ENCODE measurements at places on chromosomes 16 and 17.

GRCh38 chr17:82269138-82269881 lies 4.2 kb downstream of the CSNK1D start:
- DNase-seq = no peak

DNA sequence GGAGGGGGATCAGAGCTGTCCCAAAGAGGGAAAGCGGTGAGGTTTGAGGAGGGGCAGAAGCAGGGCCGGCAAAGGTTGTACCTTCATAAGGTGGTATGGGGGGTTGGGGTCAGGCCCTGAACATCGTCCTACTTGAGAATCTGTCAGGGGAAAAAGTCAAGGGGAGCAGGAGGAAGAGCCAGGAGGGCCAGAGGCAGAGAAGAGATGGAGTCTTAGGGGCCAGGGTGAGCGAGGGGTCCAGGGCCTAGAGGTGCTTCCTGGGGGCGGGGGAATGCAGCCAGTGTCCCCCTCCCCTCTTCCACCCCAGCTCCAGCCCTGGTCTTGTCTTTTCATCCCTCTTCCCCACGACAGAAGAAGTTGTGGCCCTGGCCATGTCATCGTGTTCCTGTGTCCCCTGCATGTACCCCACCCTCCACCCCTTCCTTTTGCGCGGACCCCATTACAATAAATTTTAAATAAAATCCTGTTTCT lies 1.3 kb upstream of the PRRT2 start:
- DNase-seq = no peak

- no peak for DNase-seq
These were observed 5.6 kb downstream of the WSB1 start for GRCh38 chr17:27299384-27300049.

- DNase-seq = no peak
These were observed 56.7 kb downstream of the ZFHX3 start for GRCh38 chr16:72991211-72991610.

- peak; percentile 50 for DNase-seq
These were observed 22.7 kb upstream of the GPRC5B start for GRCh38 chr16:19907161-19907992.

GRCh38 chr16:3780570-3780969 lies 63.2 kb upstream of the TRAP1 start:
- peak; percentile 48 for DNase-seq

DNA sequence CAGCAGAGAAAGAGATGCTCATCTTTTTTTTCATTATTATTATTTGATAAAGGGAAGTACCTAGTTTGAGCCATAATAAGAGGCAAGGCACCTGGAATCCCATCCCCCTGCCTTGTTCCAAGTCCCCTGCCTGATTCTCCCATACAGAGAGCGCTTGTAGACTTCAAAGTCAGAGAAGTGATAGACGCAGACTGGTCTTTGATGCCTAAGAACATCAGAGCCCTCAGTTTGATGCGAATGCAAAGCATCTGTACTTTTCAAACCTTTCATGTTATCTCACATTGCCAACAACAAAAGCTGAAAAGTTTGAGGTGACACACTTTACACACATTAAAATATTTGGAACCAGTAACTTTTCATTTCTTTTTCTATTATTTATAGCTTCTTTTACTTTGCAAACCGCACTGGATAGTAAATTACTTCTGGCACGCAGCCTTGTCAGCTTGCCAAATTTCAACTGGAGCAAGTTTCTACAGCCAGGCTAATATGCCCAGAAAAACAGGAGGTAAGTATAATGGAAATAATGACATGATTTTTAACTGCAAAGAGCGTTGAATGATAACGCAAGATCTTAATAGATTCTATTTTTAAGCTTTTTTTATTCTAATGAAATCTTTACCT lies 5.9 kb upstream of the UTP6 start:
- no peak for DNase-seq

GRCh38 chr17:75909051-75909811 lies 4.5 kb upstream of the MRPL38 start:
- no peak for DNase-seq

DNA sequence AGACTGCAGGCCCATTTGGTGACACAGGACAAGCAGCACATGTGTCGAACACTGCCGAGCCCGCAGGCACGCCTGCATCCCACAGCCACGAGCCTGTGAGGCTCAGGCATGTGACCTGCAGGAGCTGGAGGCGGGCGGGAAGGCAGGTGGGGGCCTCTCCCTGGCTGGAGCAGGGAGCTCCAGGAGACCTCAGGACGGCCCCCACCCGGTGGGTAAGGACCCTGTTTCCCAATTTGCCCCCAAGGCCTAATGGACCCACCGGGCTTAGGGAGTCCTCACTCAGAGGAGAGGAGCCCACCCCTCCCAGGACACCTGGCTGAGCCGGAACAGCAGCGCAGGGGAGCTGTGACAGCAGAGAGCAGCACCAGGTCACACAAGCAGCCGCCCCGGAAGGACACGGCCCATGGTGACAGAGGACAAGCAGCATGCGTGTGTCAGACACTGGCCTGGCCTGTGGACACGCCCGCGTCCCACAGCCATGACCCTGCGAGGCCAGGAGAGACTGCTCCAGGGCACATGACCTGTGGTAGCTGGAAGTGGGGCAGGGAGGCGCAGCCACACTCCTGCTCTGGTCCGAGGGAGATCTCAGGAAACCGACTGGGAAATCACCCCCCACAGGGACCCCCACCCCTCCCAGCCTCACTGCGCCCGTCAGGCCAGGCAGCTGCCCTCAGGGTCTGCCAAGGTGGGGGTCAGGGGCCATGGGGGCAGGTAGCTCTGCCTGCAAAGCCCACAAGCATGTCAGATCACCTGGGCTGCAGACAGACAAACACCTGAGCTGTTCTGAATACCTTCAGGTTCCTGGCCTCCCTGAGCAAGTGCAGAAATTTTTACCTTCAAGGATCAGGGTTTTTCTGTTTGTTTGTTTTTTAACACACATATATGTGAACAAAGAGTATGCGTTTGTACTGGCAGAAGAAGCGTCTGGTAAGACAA lies 2.4 kb downstream of the SPSB3 start:
- DNase-seq = no peak

- DNase-seq = peak; percentile 46
These were observed at the start of gene TMC7 for GRCh38 chr16:18983565-18984434. Gene TMC7, plus strand, starts transcription at chr16:18983934. Its CDS starts 130 bp downstream, at chr16:18984064.

DNA sequence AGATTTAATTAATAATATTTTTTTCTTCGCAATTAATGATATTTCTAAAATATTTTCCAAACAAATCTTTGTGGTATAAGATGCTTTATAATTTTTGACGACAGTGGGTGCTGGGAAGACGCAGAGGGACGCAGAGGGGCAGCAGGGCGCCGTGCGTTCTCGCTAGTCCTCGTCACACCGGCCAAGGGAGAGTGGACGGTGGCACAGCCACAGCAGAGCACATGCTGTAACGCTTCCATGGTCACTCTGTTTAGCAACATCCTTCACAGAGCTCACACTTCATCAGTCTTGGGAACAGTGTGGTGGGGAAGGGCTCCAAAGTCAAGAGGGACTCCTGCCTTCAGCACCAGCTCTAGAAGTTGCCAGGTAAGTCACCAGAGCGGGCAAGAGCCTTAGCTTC lies 60.4 kb downstream of the NDEL1 start:
- no peak for DNase-seq

DNA sequence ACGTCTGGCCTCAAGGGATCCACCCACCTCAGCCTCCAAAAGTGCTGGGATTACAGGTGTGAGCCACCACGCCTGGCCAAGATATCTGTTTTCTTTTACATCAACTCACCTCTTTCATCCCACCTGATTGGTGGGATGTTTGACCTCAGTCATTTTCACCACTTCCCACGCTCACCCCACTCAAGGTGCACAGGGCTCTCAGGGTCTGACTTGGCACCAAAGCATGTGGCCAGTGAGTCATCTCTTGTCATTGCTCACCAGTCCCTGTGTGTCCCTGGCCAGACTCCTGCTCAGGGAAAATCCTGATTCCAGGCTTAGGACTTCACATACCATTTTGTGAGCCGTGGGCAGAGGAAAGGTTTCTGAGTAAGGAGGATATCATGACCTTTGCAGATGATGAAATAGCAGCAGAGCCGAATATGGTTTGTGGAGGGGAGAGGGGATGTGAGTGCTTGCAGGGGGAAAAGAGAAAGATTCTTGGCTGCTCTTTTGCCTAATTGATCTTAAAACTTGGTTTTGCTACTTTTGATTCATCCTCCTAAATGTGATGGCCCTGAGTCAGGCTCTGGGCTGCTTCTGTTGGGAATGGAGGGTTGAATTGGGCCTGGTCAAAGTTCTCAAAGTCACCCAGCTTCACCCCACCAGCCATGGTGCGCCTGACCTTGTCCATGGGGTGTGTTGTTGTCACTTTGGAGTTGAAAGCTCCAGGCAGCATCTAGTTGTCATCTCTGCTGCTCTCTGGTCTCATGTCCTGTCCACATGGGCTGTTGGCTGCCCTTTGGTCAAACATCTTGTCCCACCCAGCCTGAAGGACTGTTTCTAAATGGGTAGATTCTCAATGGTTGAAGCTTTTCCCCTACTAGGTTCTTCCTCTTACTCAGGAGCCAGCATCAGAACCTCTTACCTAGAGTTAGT lies 6.0 kb upstream of the KCNH6 start:
- no peak for DNase-seq

DNA sequence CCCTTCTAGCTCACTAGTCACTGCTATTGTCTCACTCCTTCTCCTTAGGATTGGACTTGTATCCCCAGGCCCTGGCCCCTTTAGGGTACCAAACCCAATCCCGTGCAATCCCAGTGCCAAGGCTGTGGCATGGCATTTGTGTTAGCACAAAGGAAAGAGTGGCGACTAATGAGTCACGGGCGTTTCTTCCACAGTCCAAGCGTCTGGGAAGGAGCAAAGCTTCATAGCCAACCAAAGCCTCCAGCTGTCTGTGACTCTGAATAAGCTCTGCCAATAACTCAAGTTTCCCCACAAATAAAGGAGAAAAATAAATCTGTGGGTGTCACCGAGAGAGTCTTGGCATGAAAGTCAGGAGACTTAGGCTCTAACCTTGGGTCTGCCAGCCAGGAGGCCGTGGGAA lies 54.6 kb upstream of the COX10 start:
- DNase-seq = no peak

DNA sequence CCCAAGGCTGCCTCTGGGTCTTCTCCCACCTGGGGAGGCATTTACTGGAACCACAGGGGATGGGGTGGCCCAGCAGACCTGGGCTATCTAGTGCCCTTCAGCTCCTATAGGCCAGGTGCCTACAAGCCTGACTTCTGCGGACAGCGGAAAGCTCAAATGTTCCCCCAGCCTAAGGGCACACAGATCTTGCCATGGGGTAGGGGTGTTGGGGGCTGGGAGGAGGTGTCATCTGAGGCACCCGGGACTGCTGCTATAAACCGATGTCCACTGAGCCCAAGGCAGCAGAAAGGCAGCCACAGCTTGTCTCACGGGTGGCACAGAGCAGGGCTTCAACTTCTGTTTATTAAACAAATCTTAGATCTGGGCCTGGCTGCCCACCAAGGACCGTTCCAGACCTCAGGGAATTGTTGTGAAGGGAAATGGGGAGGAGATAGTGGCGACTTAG lies 3.6 kb downstream of the MYO1C start:
- DNase-seq = no peak

GRCh38 chr17:50301891-50302584 lies 27.8 kb downstream of the TMEM92 start:
- no peak for DNase-seq

DNA sequence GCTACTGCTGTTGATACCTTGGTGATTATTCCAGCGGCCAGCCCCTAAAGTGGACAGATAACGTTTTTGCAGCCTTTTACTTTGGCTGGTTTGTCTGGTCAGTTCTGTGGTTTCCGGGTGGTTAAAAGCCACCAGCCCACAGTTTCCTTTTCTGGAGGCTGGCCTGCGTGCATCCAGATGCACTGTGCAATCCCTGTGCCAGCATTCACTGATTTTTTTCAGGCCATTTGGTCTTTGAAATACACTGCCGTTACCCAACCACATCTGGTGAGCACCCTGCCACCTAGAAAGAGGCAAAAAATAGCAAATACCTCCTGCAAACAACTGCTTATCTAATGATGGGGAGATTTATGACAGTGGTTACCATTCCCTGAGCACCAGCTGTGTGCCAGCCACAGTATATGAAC lies 797 bp downstream of the NUDT7 start:
- peak; percentile 37 for DNase-seq

GRCh38 chr16:71230122-71230845 lies at the start of gene HYDIN:
Gene HYDIN, minus strand, starts transcription at chr16:71230722. Its CDS starts 43,827 bp downstream, at chr16:71186895.
- DNase-seq = no peak

DNA sequence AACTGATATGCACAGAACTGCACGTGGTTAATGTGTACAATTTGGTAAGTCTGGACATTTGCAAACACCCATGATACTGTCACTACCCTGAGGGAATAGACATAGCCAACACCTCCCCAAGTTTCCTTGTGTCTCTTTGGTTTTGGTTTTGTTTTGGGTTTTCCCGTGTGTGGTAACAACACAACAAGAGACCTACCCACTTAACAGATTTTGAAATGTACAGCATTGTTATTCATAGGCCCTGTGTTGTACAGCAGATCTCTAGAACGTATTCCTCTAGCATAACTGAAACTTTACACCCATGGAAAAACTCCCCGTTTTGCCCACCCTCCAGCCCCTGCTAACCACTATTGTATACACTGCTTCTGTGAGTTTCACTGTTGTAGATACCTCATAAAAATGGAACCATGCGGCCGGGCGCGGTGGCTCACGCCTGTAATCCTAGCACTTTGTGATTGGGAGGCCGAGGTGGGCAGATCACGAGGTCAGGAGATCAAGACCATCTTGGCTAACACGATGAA lies 76.3 kb upstream of the TBC1D3K start:
- DNase-seq = no peak

DNA sequence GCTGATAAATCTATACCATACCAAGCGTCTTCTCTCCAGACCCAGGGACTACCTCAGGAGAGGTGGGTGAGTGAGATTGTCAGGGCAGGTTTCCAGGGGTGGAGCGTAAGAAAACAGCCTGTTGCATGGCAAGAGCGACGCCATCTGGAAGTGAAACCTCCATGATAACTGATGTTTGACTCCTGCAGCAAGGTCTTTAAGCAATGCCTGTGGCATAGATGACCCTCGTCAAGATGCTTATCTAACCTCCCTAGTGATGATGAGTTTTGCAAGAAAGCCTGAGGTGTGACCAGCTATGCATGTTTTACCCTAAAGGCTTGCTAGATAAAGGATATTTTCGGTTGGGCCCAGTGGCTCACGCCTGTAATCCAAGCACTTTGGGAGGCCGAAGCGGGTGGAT lies 71.6 kb downstream of the GSG1L start:
- no peak for DNase-seq
